SK-N-SH treated with all-trans-retinoic acid at 6 μM for 48 hours (cell line): ENCODE measurements at places on chromosomes 3 and 15.

GRCh38 chr3:29065211-29065785, 215.6 kb upstream of the RBMS3 start:
- peak; percentile 100 for ATAC-seq

DNA sequence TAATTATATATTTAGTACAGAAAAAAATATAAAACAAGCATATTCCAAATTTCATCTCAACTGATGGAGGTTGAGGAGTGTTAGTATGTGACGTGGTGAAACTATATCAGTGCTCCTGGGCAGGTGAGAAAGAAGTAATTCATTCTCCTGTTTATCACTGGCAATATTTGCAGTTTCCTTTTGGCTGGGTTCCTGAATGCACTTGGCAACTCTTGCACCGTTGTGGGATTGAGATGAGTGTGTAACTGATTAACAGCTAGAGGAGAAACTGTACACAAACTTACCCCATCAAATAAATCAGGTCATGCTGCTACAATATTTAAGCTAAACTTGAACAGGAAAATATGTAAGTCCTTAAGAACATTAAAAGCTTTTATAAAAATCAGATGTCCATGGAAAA, 2.1 kb upstream of the ATP13A4 start:
- no peak for ATAC-seq

DNA sequence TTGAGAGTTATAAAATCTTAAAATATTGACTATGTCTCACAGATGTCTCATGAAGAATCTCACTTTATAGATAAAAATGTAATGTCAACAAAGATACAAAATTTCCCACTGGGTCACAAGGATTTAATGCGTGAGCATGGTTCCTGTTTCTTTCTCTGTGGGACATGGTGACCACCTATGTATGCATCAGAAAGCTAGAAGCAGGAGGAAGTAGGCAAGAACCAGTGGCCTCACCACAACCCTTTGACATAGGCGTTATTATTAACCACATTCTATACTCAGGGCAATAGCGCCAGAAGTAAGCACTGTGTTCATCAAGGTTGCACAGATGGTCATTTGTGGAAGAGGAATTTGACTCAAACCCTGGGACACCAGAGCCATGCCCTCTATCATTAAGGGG, 11.7 kb upstream of the ADAMTS17 start:
- ATAC-seq, result no peak

- ATAC-seq, result no peak
Observed at GRCh38 chr3:139218046-139218445, 125.8 kb upstream of the MRPS22 start.

GRCh38 chr3:138412821-138413551, 21.4 kb upstream of the ESYT3 start:
- no peak for ATAC-seq

DNA sequence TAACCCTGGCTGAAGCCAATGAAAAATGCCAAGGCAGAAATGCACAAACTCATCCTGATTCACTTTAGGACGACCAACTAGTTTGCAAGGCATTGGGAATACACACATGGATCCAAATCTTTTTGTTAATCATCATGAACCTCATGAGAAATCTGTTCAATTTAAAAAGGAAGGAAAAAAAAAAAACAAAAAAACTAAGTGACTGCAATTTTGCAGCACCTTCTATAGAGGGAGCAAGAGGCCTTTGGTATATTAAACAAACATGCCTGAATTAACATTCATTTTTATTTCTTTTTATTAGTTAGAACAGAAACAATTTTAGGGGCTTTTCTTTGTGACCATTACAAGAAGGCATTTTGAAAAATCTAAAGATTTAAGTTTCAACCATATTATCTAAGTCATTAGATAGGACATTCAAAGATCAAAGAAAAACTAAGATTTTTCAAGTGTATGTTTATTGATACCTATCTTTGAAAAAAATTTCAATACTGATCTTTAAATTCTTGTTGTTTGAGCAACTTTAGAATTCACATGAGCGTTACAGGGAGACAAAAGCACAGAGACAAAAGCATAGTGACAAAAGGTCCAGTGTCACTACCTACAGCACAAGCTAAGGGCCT, 182.4 kb downstream of the CBLB start:
- ATAC-seq, result no peak

- no peak for ATAC-seq
Observed at GRCh38 chr15:87671289-87671688, 585.2 kb downstream of the NTRK3 start.

DNA sequence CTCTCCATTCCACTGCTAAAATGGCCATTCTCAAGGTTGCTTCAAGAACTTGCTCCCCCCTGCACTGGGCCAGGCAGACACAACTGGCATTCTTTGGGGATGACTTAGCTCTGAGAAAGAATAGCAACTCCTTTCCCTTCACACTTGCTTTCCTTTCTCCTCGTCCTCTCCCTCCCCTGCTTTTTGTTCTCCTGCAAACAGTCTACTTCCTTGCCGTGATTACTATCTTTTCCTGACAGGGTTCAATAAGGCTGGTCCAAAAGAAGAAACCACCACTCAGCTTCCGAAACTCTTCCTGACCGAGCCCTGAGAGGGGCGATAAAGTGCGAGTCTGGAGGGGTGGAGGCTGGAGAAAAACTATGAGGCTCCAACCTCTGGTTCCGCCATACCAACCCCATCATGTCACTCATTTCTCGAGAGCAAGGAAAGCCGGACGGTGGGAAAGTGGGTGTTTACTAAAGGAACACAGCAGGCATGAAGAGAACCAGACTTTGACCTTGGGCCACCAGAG, 5.0 kb downstream of the AMOTL2 start:
- ATAC-seq, result peak; percentile 3; the same call in 2 of the 3 replicates

DNA sequence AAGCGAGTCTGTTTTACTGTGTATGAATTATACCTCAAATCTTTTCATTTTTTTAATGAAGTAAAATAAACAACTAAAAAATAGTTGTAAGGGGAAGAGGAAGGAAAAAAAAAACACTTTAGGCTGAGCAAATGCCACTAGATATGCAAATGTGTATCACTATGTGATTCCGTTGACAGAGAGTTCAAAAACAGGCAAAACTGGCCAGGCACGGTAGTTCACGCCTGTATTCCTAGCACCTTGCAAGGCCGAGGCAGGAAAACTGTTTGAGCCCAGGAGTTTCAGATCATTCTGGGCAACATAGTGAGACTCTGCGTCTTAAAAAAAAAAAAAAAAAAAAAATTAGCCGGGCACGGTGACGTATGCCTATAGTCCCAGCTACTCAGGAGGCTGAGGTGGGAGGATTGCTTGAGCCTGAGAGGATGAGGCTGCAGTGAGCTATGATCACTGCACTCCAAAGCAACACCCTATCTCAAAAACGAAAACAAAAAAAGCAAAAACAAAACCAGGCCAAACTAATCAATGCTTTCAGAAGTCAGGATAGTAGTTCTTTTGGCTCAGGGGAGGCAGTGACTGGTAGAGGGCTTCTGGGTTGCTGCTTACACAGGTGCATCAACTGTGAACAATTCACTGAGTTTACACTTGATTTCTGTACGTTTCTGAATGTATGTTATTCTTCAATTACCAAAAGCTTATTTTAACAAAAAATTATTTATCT, 7.4 kb downstream of the PRC1 start:
- ATAC-seq, result no peak

- ATAC-seq, result peak; percentile 84
Observed at GRCh38 chr3:13229273-13229949, 156.2 kb upstream of the IQSEC1 start.

DNA sequence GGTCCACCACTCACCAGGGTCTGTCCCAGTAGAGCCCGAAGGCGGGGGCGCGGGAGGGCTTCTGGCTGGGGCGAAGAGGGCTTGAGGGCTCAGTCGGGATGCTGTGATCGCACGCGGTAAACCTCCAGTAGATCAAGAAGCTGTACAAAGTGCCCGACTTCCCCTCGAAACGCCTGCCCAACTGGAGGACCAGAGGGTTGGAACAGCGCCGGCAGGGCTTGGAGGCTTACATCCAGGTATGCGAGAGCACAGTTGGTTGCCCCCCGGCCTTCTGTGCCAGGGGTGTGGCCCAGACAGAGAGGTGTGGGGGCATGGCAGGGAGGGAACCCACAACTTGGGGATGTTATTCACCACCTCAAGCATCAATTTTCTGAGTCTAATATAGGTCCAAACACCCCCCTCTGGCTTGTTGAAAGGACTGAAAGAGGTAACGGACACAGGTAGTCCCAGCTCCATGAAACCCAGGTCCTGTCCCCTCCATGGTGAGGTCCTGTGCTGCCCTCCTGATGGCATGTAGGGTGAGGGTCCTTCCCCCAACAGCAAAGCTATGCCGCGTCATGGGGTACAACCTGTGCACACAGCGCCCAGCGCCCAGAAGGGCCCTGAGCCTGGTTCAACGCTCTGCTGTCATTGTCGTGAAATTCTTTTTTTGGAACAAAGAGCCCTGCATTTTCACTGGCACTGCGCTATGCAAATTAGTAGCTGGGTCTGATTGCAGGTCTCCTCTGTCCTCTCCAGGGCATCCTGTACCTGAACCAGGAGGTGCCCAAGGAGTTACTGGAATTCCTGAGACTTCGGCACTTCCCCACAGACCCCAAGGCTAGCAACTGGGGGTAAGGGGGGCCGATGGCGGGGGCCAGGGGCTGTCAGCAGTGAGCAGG, 1.2 kb downstream of the SNX22 start:
- ATAC-seq, result peak; percentile 3

- no peak; the same call in 2 of the 3 replicates for ATAC-seq
Observed at GRCh38 chr3:57709559-57709958, 16.7 kb upstream of the DENND6A start.

DNA sequence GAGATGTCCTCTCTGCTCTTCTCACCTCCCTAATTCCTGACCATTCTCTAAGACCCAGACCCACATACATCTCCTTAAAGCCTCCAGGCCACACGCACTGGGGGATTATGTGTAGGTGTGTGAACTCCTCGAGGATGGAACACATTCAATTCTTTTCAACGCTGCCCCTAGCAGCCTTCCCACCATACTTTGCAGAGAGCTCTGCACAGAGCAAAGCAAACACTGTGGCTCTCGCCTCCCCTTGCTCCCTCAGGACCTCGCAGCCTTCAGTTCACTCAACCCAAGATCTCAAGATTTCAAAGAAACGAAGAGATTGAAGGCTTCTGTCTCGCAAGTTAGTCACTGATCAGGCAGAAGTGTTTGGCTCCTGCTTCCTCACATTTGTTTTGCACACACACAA, 6.0 kb downstream of the ACTC1 start:
- no peak for ATAC-seq

GRCh38 chr3:156131241-156131640, 10.9 kb downstream of the KCNAB1 start:
- no peak for ATAC-seq

GRCh38 chr3:5023777-5024346, 44.6 kb downstream of the BHLHE40 start:
- ATAC-seq, result no peak

GRCh38 chr15:48928877-48929538, 34.7 kb downstream of the SHC4 start:
- ATAC-seq, result no peak

- ATAC-seq, result peak; percentile 1; the same call in 1 of the 3 replicates
Observed at GRCh38 chr3:16174976-16175901, 759 bp downstream of the GALNT15 start.

- peak; percentile 70 for ATAC-seq
Observed at GRCh38 chr3:137121704-137122314, 164.0 kb downstream of the IL20RB start.

DNA sequence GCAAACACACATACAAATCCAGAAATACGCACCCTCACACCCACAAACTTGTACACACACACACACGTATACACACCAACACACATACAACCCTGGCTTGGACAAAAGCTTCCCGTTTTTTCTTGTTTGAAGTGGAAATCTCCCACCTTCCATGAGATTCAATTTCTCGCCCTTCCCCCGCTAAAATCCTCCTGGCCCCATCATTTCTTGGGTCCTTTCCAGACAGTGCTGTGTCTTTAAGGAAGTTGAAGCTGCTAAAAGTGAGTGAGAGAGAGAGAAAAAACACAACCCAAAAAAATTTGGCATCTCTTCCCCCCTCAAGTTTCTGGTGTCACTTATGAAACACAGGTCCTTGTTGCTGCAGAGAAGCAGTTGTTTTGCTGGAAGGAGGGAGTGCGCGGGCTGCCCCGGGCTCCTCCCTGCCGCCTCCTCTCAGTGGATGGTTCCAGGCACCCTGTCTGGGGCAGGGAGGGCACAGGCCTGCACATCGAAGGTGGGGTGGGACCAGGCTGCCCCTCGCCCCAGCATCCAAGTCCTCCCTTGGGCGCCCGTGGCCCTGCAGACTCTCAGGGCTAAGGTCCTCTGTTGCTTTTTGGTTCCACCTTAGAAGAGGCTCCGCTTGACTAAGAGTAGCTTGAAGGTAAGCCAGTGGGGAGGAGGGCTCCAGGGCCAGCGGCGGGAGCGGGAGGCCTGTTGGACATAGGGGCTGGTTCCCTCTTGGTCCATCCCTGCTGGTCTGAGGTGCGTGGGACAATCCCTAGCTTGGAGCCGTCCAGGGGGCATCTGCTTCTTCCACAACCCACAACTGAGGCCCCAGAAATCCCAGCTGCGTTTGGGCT, at the start of gene ISLR:
Gene ISLR (plus strand): TSS at position 331 of the 839 bp plus-strand sequence. CDS start 1,149 bp downstream, outside the sequence.
- ATAC-seq, result peak; percentile 40

DNA sequence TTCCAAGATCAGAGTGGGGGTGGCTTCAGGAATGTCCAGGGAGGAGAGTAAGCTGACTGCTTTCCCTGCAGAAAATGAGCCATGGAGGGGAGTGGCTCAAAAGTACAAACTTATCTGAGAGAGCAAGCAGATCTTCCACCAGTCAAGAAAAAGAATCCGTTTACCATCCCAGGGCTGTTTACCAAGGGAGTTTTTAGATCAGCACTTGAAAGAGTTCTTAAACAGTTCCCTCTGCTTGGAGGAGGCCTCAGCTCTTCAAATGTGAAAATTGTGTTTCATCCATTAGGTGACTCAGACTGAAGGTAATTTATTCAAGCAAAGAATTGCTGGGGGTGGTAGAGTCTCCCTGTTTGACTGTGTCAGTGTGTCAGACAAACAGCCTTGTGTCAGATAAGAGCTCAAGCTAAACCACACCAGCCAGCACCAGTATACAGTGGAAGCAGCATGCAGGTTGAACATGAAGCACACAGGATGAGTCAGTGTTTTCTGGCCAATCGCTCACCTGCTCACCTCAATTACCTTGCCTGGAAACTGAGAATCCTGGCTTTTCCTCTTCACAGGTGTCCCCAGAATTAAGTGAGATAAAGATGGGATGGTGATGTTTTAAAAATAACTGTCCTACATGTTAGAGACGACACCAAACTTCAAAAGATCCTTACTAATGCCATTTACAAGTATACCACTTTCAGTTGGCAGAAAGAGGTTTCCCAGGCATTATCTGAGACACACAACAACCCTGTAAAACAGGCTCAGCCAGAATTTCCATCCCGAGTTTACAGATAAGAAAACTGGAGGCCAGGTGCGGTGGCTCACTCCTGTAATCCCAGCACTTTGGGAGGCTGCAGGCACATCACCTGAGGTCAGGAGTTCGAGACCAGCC, 21.7 kb downstream of the SH3BP5 start:
- peak; percentile 87 for ATAC-seq

GRCh38 chr3:171457607-171458061, 2.6 kb downstream of the TNIK start:
- no peak for ATAC-seq
